ENCODE measurements at places on chromosomes 7 and 10.

GRCh38 chr10:51257511-51258248, 183.4 kb downstream of the PRKG1 start:
- DNase-seq = no peak

DNA sequence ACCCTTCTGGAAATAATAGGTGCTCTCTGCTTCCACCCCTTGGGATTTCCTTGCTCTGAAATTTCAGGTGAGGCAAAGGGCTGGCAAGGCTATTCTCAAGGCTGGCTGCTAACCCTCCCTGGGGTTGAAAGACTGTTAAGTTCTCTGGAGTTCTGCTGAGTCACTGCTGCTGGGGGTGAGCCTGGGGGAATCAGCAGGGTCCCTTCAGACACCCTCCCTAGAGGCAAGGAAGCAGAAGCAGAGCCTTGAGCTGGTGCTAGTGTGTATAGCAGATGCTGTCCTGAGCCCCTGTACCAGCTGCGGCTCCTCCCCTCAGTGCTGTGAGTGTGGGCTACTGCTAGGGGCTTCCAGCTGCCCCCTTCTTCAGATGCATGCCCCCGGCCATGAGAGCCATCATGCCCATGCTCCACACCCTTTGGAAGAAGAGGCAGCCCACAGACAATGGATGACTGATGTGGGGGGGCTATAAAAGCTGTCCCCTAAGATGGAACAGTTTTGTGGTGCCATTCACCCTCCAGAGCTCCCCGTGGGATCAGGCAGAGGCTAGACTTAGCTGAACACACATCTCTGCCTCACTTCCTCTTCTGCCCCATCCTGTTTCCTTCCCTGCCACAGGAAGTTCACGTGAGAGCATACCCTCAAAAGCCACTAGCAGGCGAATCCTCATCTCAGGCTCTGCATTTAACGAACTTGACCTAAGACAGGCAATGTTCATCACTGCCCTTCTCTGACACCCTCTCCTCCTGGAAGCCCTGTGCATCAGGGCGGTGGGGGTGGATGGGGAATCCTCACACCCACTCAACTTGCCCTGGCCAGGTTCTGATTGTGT, 91.8 kb downstream of the SH3PXD2A start:
- DNase-seq = no peak

- DNase-seq = no peak
These were observed 17.0 kb downstream of the PTPRN2 start for GRCh38 chr7:158570449-158571170.

- peak; percentile 11 for DNase-seq
These were observed 593.1 kb downstream of the SORCS1 start for GRCh38 chr10:106571192-106571946.

GRCh38 chr10:57162231-57162630, 801.2 kb upstream of the ZWINT start:
- no peak for DNase-seq

- no peak for DNase-seq
These were observed 40.8 kb upstream of the INSIG1 start for GRCh38 chr7:155256761-155257481.

- peak; percentile 29 for DNase-seq
These were observed 28.4 kb upstream of the RET start for GRCh38 chr10:43048301-43049051.

- DNase-seq = peak; percentile 29
These were observed 24.5 kb downstream of the CRCP start for GRCh38 chr7:66138994-66139752.

GRCh38 chr7:105487579-105488571, 34.2 kb downstream of the PUS7 start:
- DNase-seq = peak; percentile 87

- peak; percentile 77 for DNase-seq
These were observed 74.1 kb downstream of the VIPR2 start for GRCh38 chr7:159070431-159071148.

- no peak for DNase-seq
These were observed 262.4 kb downstream of the GRID1 start for GRCh38 chr10:86104156-86104555.

DNA sequence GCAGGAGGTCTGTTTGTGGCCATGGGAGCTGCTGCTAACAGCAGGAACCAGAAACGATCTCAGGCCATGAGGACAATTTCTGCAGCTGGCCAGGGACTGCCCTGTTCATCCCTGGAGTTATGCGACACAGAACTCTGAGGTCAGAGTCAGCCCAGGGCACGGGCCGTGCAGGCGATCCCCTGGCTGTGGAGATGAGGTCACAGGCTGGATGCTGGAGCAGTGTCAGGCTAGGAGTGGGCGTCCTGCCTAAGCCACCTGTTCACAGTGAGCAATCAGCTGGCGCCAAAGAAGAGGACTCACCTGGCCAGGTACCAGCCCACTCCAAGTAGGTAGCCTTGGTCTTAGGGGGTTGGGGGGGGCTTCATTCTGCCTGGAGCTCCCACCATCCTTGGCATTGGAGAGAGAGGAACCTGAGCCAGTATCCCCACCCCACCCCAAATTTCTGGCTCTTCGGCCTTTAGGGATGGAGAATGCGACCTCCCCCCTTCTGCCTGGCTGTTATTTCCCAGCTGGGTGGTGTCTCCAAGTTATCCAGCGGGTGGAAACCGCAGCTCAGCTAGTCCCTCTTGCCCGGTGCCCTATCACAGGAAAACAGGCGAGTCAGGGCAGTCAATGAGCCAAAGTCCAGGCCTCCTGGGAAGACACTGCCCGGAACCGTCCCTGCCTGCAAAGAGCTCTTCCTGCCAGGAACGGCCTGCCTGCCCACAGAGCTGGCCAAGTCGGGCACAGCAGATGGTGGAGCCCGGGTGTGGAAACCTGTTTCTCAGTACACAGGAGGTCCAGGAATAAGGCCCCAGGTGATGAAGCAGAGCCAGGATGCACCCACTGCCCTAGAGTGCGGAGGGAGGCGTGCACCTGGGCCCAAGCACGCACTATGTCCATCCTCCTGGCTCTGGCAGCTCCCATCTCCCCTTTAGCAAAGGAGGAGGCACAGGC, 1.8 kb upstream of the TTYH3 start:
- DNase-seq = no peak

- no peak for DNase-seq
These were observed 22.6 kb downstream of the NKX2-3 start for GRCh38 chr10:99555371-99555770.

- DNase-seq = no peak
These were observed 60.7 kb downstream of the RAPGEF5 start for GRCh38 chr7:22296265-22296566.

DNA sequence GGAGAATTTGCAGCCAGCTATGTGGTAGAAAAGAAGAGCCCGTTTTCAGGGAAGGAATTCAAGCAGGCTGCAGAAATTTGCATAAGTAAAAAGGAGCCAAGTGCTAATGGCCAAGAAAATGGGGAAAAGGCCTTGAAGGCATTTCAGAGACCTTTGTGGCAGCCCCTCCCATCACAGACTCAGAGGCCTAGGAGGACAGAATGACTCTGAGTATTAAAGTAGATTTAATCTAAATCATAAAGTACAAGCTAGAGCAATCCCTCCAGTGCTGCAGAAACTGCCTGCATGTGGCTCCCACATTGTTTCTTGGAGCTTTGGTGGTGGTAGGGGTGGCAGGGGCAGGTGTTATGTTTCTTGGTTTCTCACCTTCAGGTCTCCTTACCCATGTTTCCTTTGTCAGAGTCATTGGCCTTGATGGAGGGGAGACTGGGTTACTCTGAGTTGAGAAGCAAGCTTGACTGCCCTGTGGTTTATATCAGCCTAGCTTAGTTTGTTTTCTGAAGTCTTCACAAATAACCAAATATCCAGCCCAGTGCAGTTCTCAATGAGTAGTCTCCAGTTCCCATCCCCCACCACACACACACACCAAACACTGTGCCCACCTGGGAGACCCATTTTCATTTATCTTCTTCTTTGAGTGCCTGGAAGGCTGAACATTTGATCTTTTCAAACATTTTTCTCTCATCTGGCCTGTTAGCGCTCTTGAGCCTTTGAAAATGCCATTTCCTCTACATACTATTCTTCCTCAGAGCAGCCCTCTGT, 34.5 kb downstream of the ITPRIP start:
- no peak for DNase-seq

GRCh38 chr7:19973581-19973980, 200.2 kb upstream of the TMEM196 start:
- no peak for DNase-seq

DNA sequence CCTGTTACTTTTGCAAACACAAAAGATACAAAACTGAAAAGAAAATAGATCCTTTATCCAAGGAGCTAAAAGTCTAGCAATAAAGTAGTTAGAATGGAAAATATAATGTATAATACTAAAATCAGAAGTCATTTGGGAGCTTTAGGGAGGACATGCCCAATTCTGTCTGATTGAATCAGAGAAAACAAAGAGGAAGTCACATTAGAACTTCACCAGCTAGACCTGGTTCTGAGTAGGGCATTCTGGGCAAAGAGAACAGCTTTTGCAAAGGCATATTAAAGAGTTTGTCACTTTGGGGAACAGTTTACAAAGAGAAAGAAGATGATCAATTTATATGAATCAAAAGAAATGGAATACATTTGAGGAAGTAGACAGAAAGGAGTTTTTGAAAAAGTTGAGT, 107.0 kb upstream of the PRSS1 start:
- DNase-seq = no peak

DNA sequence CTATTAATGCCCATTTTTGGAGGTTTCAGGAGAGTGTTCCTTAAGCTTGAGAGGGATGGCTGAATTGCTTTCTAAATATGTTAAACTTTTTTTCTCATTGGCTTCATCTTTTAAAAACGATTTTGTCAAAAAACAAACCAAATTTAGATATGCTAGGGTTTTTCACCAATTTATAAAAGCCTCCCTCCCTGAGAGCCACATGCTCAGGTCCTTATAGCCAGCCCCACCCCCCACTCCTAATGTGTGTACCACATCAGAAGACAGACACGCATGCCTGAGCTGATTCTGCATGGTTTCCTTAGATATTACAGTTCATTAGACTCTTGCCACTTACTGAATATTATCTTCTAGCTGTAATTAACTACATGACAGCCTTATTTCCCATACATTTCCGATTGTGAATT, 2.0 kb downstream of the CUL1 start:
- DNase-seq = peak; percentile 53

GRCh38 chr7:67595431-67596180, 599.0 kb downstream of the TYW1 start:
- DNase-seq = no peak

DNA sequence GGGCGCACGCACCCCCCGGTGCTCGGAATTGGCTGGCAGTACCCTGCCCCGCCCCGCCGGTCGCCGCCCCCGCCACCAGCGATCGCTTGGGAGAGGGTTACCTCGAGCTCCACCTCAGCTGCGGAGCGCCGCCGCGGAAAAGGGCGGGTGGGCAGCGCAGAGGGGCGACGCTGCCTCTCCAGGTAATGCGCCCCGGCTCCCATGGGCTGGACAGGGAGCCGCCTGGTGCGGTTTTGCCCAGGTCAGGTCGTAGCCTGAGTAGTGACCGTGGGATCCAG, 1.3 kb downstream of the PFKFB3 start:
- no peak for DNase-seq

GRCh38 chr10:3465406-3465891, 292.9 kb upstream of the PITRM1 start:
- DNase-seq = no peak

- DNase-seq = no peak
These were observed 168.8 kb downstream of the C1GALT1 start for GRCh38 chr7:7351156-7351555.

- no peak for DNase-seq
These were observed 123.4 kb downstream of the TNS3 start for GRCh38 chr7:47458486-47458885.

DNA sequence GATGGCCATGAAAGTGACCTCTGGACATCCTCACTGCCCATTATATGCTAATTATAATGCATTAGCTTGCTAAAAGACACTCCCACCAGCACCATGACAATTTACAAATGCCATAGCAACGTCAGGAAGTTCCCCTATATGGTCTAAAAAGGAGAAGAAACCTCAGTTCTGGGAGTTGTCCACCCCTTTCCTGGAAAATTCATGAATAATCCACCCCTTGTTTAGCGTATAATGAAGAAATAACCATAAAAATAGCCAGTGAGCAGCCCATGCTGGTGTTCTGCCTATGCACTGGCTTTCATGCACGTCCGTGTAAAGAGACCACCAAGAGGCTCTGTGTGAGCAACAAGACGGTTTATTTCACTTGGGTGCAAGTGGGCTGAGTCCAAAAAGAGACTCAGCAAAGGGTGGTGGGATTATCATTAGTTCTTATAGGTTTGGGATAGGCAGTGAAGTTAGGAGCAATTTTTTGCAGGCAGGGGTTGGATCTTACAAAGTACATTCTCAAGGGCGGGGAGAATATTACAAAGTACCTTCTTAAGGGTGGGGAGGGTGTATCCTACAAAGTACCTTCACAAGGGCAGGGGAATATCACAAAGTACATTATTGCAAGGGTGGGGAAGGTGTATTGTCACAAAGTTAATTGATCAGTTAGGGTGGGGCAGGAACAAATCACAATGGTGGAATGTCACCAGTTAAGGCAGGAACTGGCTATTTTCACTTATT, 45.6 kb downstream of the LBX1 start:
- DNase-seq = no peak

DNA sequence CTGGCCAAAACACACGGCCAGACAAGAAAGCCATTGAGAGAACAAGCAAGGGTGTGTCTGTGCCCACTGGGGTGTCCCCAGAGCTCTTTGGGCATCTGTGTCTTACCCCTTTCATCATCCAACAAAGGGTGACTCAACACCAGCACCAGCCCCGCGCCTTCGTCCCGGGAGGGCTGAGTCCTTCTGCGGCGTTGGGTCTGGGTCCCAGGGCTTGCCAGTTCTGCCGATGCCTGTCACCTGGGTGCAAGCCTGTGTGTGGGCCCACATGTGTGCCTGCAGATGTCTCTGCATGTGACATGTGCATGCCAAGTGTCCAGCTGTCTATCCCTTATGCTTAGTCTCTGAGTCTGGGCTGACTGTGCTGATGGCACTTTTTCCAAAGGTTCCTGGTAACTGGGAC, 24.4 kb upstream of the ELN start:
- no peak for DNase-seq

DNA sequence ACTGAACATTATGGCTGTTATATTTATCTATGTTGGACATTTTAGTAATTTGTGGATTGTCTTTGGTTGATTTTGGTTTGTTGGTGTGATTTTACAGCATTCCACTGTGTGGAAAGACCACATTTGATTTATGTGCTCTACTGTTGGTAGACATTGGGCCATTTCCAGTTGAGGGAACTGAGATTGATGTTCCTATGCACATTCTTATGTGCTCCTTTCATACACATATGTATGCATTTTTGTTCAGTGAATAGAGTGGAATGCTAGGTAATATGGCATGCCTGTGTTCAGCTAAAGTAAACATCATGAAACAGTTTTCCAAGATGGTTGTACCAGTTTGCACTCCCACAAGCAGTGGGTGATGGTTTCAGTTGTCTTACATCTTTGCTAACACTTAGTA, 15.1 kb downstream of the CACNB2 start:
- DNase-seq = no peak

- no peak for DNase-seq
These were observed 377.9 kb downstream of the DNAJB9 start for GRCh38 chr7:108947526-108947925.

- peak; percentile 71 for DNase-seq
These were observed 169.7 kb upstream of the PHYHIPL start for GRCh38 chr10:59006511-59007306.

Data from brain microvascular endothelial cell (primary cell).